ENCODE measurements at places on chromosomes 13 and 19.

DNA sequence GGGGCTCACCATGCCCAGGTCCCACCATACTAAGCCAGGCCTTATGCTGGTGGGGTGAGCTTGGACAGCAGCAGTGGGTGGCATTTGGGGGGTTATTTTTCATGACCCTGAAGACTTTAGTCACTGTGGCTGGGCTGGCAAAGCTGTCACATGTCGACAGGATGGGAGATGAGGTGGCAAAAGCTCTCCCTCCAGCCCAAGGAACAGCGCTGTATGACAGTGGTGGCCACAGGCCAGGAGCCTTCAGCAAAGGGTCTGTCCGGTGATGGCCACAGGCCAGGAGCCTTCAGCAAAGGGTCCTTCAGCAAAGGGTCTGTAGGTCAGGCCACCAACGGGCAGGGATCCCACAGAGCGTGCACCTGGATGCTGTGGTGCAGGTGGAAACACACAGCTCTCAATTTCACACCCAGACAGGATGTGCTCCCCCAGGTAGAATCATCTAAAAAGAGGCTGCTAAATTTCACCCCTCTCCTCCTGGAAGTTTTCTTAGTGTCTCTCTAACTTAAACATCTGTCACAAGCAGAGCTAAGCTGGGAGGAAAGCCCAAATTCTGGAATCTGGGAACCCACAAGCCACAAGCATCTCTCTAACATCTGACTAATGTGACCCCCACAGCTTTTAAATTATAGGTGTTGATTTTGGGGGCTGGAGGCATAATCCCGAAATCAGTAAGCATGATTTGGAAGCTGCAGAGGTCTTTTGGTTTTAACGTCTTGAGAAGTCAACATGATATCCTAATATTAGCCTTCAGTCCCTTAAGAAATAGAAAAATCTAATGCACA, 23.0 kb downstream of the COL4A1 start:
- DNase-seq = no peak

- no peak for DNase-seq
Measured at GRCh38 chr13:105442949-105443699, 1092.3 kb downstream of the EFNB2 start.

- DNase-seq = no peak
Measured at GRCh38 chr13:108352599-108352998, 83.1 kb downstream of the TNFSF13B start.

DNA sequence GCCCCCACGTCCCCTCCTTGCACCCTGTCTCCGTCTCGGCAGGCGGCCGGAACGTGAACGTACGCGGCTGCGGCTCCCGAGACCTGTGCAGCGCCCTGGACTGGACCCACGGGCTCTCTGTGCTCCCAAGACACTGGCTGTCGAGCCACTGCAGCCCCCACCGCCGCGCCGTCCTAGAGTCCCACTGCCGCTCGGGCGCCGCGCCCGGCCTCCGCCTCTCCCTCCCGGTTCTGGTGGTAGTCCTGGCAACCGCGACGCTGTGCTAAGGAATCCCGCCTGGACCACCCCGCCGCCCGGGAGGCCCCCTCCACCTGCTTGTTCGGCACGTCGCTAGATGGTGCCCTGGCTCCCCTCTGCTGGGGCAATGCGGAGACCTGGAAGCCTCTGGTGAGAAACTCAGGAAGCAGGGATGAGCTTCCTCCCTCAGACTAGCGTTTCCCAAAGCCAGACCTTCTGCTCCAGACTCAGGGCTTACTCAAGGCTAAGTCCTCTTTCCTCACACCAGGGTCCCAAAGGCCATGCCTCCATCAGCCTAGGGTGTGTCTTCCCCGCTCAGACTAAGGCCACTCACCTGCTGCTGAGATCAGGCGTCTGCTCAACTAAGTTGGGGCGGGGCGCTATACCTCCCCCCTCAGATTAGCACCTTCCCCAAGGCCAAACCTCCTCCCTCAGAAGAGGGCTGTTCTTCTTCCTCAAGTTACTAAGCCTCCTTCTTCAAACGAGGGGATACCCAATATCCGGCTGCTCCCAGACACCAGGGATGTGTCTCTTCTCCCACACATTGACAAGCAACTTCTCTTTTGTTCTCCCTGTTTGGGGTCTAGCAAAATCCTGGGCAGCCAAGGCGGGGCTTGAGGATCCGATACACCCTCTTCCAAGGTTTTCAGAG, 16.1 kb upstream of the IRGC start:
- peak; percentile 1 for DNase-seq

DNA sequence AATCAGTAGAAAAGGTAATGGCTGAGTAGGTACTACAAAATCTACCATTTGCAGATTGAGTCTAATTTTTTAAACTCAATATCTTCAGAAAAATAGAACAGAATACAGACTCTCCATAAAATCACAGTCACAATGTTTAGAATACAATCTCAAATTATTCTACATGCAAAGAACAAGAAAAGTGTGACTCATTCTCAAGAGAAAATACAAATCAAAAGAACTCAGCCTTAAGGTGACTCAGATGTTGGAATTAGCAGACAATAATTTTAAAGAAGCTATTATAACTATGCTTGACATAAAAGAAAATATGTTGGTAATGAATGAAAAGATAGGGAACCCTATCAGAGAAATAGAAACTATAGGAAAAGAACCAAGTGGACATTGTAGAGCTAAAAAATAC, 78.9 kb downstream of the RXFP2 start:
- DNase-seq = no peak

DNA sequence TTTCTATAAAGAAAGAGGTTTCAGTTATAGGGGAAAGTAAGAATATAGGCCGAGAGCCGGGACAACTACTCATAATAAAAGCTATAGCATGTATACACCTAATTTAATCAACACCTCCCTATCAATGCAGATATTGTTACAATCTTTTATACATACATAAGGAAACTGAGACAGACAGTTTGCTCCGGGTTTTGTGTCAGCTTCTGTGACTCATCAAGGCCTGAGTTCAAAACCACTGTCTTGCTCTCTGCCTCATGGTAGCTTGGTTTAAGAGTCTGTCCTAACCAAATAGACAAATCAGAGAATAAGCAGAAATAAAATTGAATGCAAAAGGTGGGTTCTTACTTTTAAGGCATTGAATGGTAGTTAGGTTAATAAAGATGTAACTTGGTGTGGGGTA, 222.9 kb downstream of the GGACT start:
- DNase-seq = no peak
